A549 treated with DMSO at 1 μM for 4 hours (cell line): ENCODE measurements at places on chromosomes 11 and 22. TPM values are rescaled to one million over a fixed set of nuclear protein-coding genes. Genes with fewer than 3 reads are reported as not detected.

The SCN3B gene
- total RNA-seq = 0.10 to 0.25 TPM (median 0.15 TPM) in 5 replicates

The PARVB gene
- 37.1 to 42.5 TPM (median 40.4 TPM) in 5 replicates for total RNA-seq

The PLEKHB1 gene
- total RNA-seq = 0.54 to 1.0 TPM (median 0.73 TPM) in 5 replicates

The GGA1 gene
- 20.8 to 24.2 TPM (median 22.8 TPM) in 5 replicates for total RNA-seq

The OR52N1 gene
- not detected in 5 replicates for total RNA-seq

The INS gene
- not detected in 5 replicates for total RNA-seq

The ENTHD1 gene
- not detected in 5 replicates for total RNA-seq

The MS4A15 gene
- total RNA-seq = not detected in 5 replicates

The FAM180B gene
- total RNA-seq = 0.07 TPM in 1 of 5 replicates, not detected in the others

The PGAP2 gene
- 21.1 to 26.5 TPM (median 22.5 TPM) in 5 replicates for total RNA-seq

The FRMD8 gene
- 42.5 to 52.5 TPM (median 51.4 TPM) in 5 replicates for total RNA-seq

The SYCE3 gene
- 0.30 to 0.80 TPM (median 0.40 TPM) in 4 of 5 replicates, not detected in the other for total RNA-seq
